ENCODE measurements at places on chromosomes 6 and 20. TPM values are rescaled to one million over a fixed set of nuclear protein-coding genes. Genes with fewer than 3 reads are reported as not detected.

Gene ZKSCAN8
- 2.7 TPM for total RNA-seq

Gene ABT1
- 12.8 TPM for total RNA-seq

Gene ERVFRD-1
- not detected for total RNA-seq

Gene BPIFB1
- 0.08 TPM for total RNA-seq

Gene RAB44
- total RNA-seq: 0.03 TPM

Data from A549 treated with GW870086 at 1 μM for 4 hours (cell line).